ENCODE measurements at places on chromosomes 13 and 19. TPM values are rescaled to one million over a fixed set of nuclear protein-coding genes. Genes with fewer than 3 reads are reported as not detected.
A peak's percentile ranks its signal among the peaks of the same experiment; 100 is the strongest.

DNA sequence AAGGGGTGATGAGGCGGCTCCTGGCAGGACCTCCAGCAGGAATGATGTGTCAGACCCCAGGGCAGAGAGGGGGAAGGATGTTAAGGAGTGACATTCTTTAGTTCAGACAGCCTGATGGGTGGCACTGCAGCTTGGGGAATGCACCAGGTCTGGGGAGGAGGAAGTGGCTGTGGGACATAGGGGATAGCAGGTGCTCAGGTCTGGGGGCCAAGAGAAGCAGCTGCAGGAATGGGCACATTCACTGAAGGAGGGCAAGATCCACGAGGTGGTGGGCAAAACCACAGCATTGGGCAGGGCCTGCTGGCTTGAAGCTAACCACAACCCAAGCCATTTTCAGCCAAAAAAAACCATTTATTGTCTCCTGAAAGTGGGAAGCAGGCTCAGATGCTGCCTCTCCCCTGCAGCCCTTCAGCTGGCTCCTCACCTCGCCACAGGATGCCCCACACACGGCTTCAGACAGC, 26.5 kb downstream of the COMP start:
- H3K27me3 ChIP-seq = no peaks in the 10 kb centered on the region
- H3K27ac ChIP-seq = no peak overlapping the region
- no peaks in the 10 kb centered on the region for H3K36me3 ChIP-seq
- DNase-seq = no peak
- no peak overlapping the region for H3K4me3 ChIP-seq

DNA sequence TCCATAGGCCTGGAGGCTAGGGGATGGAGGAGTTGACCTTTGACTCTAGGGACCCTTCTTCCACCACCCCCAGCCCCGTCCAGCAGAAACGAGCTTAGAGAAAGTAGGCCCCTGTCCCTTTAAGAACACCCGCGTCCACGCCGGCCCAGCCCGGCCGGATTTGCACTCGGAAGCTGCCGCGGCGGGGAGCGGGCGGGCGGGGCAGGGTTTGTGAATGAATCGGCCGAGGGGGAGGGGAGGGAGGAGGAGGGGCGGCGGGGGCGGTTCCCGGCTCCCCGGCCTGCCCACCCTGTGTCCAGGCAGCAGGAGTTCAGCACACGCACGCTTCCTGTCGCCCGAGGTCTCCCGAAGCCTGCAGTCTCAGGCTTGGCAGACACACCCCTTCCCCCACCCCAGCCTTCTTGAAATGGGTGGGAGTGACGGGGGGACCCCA, 1.5 kb downstream of the UNC13A start:
- peak; percentile 76 for DNase-seq
- H3K36me3 ChIP-seq = no peaks in the 10 kb centered on the region
- H3K27me3 ChIP-seq = no peaks in the 10 kb centered on the region
- peak overlapping the region; percentile 52 for H3K4me3 ChIP-seq

SPRY2 gene
- 9.2 TPM for total RNA-seq

DNA sequence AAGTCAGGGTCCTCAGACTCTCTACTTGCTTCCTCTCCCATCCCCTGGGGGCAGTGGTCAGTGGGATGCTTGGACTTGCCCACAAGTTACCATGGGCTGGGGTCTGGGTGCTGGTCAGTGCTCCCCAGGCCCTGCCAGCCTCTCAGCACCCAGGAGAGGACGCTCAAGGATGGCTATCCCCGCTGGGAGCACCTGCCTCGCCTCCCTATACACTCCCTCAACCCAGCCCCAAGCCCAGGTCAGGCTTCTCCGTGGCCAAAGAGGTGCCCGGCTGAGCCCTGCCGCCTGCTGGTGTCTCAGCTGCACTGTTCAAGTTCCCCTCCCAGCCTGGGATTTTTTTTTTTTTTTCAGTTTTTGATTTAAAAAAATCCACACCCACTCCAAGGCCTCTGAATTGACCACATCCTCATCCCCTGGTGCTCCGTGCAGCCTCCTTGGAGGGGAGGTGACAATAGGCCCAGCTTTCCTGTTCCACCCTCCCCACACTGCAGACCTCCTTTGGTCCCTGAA, 10.8 kb downstream of the F2RL3 start:
- H3K4me3 ChIP-seq = no peak overlapping the region
- no peaks in the 10 kb centered on the region for H3K36me3 ChIP-seq
- H3K27ac ChIP-seq = no peak overlapping the region
- H3K4me1 ChIP-seq = peaks cover 11% of the 10 kb centered on the region
- DNase-seq = no peak

DNA sequence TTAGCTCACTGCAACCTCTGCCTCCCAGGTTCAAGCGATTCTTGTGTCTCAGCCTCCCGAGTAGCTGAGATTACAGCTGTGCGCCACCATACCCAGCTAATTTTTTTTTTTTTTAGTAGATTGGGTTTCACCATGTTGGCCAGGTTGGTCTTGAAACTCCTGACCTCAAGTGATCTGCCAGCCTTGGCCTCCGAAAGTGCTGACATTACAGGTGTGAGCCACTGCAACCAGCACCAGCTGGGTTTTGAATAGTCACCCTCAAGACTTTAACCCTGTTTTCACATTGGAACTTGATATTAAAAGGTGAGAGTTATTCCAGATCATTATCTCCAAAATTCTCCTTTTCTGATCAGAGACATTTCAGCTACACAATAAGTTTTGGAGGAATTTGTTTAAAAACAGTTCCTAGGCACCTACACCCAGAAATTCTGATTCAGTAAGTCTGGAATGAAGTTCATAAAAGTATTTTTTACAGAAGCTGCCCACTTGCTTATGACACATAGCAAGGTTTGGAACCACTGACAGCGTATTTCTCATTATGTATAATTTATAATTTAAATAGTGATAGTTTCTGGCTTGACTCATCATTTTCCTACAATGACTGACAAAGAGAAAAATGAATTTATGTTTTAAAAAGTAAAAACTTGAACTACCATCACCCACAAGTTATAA, 417.3 kb downstream of the DIAPH3 start:
- no peaks in the 10 kb centered on the region for H3K27me3 ChIP-seq
- peaks cover 44% of the 10 kb centered on the region for H3K4me1 ChIP-seq
- no peak overlapping the region for H3K4me3 ChIP-seq

TSPAN16 gene
- total RNA-seq = not detected

DNA sequence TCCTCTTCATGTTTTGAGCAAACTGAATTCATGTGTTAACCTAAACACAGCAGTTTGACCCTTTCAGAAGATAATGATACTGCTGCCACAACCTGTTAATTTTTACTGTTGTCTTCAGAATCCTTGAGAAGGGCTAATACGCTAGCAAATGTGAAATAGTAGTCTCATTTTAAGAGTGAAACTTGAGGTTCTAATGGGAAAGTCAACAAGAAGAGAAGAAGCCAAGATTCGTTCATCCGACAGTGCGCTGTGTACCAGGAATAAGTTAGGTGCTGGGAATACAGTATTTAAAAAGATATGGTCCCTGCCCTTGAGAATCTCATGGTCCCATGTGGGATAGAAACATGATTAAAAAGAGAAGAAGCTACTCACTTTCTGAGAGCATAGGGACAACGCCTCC, 134.4 kb downstream of the KL start:
- H3K4me1 ChIP-seq = peaks cover 18% of the 10 kb centered on the region
- peaks cover 7% of the 10 kb centered on the region for H3K36me3 ChIP-seq
- H3K27ac ChIP-seq = peak overlapping the region; percentile 7

CYP2S1 gene
- 0.24 TPM for total RNA-seq

DNA sequence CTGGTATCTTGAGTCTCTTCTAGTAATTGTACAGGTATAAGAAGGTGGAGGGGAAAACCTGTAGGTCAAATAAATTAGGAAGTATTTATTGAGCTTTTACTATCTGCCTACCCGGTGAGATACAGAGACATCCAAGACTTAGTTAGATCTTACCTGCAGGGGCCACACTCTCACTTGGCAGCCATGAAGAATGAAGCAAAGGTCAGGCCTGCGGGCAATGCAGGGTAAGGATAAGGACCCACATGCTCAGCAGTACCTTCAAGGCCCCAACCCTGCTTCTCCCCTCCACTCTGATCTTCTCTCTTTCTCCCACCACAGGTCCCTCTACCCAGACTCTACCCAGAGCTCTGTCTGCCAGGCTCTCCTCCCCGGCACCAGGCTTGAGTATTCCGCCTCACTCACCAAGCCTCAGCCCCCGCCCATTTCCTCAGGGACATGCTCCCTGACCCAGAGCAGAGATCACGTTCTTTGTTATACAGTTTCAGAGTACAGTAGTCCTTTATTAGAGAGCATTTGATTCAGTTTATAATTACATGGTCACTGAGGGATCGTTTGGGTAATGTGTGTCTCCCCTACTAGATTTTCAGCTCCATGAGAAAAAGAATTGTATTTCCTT, 18.9 kb upstream of the CLDN10 start:
- no peaks in the 10 kb centered on the region for H3K36me3 ChIP-seq
- H3K4me3 ChIP-seq = no peak overlapping the region
- H3K27ac ChIP-seq = no peak overlapping the region
- H3K27me3 ChIP-seq = no peaks in the 10 kb centered on the region
- peaks cover 7% of the 10 kb centered on the region for H3K4me1 ChIP-seq

ITM2B gene
- 168 TPM for total RNA-seq

ZNF583 gene
- total RNA-seq = 4.5 TPM

VSTM1 gene
- total RNA-seq = not detected

DNA sequence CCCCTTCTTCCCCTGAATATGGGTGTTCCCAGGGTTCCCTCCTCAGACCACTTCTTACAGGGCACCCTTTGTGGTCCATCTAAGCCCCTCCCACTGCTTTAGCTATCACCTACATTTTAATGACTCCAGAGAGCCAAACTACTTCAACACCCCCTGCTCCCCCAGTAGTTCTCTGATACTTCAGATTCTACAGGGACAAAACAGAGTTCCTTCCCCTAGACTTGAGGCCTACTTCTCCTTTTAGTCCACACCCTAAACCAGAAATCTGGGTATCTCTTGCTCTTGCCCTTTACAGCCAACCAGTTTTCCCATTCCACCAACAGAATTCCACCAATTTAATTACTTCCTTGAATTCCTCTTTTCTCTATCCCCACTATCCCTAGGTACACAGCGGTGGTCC, 107.2 kb downstream of the KCNRG start:
- no peaks in the 10 kb centered on the region for H3K36me3 ChIP-seq
- H3K27me3 ChIP-seq = no peaks in the 10 kb centered on the region
- DNase-seq = no peak

CPB2 gene
- total RNA-seq = 5.5 TPM

ONECUT3 gene
- not detected for total RNA-seq

GRCh38 chr19:41226874-41227390, 7.9 kb downstream of the AXL start:
- no peaks in the 10 kb centered on the region for H3K36me3 ChIP-seq
- peak overlapping the region; percentile 48 for H3K4me3 ChIP-seq
- H3K27ac ChIP-seq = peak overlapping the region; percentile 7
- peaks cover 6% of the 10 kb centered on the region for H3K4me1 ChIP-seq

GRCh38 chr19:6271721-6272410, 7.9 kb downstream of the MLLT1 start:
- no peak overlapping the region for H3K4me3 ChIP-seq
- DNase-seq = no peak
- H3K27ac ChIP-seq = peak overlapping the region; percentile 48
- H3K4me1 ChIP-seq = no peaks in the 10 kb centered on the region

GRCh38 chr13:114311908-114312307, 2.4 kb upstream of the CHAMP1 start:
- H3K27ac ChIP-seq = no peak overlapping the region
- DNase-seq = peak; percentile 75
- peaks cover 29% of the 10 kb centered on the region for H3K4me1 ChIP-seq
- peaks cover 4% of the 10 kb centered on the region for H3K36me3 ChIP-seq

- H3K36me3 ChIP-seq = no peaks in the 10 kb centered on the region
- H3K27ac ChIP-seq = no peak overlapping the region
- H3K4me1 ChIP-seq = no peaks in the 10 kb centered on the region
- no peak overlapping the region for H3K4me3 ChIP-seq
- no peaks in the 10 kb centered on the region for H3K27me3 ChIP-seq
Observed at GRCh38 chr19:56683116-56683515, 11.6 kb upstream of the ZNF835 start.

DNA sequence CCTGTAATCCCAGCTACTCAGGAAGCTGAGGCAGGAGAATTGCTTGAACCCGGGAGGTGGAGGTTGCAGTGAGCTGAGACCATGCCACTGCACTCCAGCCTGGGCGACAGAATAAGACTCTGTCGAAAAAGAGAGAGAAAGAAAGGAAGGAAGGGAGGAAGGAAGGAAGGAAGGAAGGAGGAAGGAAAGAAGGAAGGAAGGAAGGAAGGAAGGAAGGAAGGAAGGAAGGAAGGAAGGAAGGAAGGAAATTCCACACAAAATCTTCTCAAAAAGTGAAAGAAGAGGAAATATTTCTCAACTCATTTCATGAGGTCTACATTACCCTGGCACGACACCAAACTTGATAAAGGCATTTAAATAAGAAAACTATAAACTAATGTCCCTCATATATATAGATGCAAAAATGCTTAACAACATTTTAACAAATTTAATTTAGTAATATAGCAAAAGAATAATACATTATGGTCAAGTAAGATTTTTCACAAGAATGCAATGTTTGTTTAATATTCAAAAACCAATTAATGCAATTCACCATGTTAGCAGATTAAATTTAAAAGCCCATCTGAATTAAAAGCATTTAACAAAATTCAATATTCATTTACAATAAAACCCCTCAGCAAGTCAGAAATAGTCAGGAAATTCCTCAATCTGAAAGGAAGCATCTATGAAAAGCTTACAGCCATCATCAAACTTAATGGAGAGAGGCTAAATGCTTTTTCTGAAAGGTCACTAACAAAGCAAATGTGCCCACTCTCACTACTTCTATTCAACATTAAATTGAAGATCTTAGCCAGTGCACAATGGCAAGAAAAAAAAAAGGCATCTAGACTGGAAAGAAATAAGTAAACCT, 12.0 kb upstream of the CPB2 start:
- no peaks in the 10 kb centered on the region for H3K27me3 ChIP-seq
- DNase-seq = peak; percentile 98
- peaks cover 91% of the 10 kb centered on the region for H3K4me1 ChIP-seq
- H3K36me3 ChIP-seq = peaks cover under 1% of the 10 kb centered on the region

DNA sequence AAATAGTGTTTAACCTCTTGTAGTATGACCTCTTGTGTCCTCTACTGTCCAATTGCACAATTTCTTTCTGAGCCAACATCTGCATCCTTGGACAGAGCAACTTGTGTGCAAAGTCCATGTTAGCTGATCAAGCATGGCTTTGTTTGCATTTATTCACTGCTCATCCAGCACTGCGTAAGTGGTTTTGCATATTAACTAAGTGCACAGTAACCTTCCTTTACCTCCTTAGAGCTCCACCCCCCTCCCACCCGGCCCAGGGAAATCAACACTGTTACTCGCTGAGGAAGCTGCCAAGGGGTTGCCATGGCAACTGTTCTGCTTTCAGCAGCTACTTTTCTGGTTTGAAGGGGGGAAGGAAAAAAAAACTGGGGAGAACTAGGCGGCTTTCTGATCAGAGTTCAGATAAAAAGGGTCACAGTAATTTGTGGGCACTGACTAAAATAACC, 153.5 kb upstream of the KLF12 start:
- H3K36me3 ChIP-seq = no peaks in the 10 kb centered on the region
- H3K27ac ChIP-seq = no peak overlapping the region
- peaks cover 38% of the 10 kb centered on the region for H3K4me1 ChIP-seq
- H3K4me3 ChIP-seq = peak overlapping the region; percentile 35

GRCh38 chr13:111005364-111005763, 90.5 kb upstream of the ANKRD10 start:
- no peaks in the 10 kb centered on the region for H3K4me1 ChIP-seq
- H3K27me3 ChIP-seq = peaks cover 18% of the 10 kb centered on the region
- no peaks in the 10 kb centered on the region for H3K36me3 ChIP-seq
- no peak for DNase-seq
- no peak overlapping the region for H3K27ac ChIP-seq

All from A673 (cell line).